ENCODE measurements at places on chromosomes 6 and 20.
A peak's percentile ranks its signal among the peaks of the same experiment; 100 is the strongest.

DNA sequence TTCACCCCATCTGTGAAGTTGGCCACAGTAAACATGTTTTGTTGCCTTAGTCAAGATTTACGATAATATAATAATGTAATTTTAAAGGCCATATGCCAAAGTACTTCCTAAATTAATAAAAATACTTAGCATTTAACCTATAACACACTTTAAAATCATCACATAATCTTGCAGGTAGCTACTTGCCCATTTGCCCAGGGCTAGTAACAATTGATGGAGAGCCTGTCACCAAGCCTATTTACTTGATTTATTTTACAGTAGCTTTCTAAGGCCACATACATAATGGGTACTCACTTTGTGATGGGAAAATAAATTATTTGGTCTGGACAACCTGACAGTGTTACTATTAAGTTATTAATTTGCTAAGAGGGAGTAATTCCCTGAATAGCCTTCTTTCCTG lies 14.5 kb downstream of the BTBD9 start:
- DNase-seq, result no peak

DNA sequence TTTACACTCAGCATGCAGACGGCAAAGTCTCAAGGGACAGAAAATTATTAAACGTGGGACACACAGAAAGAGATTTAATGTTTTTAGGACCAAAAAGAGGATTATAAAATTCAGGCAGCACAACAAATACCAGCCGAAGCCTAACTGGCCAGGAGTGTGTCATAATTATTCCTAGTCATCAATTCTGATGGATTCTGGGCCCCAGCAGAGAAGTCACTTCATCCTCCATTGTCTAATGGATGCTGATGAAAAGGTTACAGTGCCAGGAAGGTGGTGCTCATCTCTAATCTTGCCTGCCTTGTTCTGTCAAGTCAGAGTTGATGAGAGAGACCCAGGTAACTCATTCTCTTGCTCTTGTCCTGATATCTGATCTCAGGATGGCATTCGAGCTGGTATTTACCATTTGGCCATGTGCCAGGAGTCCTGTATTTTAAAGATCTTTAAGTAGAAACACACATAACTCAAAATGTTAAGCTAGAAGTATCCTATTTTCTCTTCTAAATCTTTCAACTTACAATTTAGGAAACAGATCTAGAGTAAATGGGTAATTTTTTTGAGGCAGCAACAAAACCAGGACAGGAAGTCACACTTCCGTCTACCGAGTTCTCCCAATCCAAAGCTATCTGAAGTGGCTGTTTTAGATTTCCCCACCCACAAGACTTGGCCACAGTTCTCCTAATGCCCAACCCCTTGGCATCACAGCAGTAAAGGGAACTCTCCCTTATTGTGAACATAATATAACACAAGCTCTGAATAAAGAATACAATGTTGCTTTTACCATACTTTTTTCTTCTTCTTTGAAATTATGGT lies 50.0 kb downstream of the ADAT2 start:
- no peak for DNase-seq

GRCh38 chr6:101208152-101208551 lies 185.4 kb upstream of the GRIK2 start:
- no peak for DNase-seq

- no peak for DNase-seq
Observed at GRCh38 chr6:166003569-166003968, 164.1 kb downstream of the TBXT start.

- no peak for DNase-seq
Observed at GRCh38 chr6:160378218-160378617, 30.0 kb downstream of the SLC22A3 start.

DNA sequence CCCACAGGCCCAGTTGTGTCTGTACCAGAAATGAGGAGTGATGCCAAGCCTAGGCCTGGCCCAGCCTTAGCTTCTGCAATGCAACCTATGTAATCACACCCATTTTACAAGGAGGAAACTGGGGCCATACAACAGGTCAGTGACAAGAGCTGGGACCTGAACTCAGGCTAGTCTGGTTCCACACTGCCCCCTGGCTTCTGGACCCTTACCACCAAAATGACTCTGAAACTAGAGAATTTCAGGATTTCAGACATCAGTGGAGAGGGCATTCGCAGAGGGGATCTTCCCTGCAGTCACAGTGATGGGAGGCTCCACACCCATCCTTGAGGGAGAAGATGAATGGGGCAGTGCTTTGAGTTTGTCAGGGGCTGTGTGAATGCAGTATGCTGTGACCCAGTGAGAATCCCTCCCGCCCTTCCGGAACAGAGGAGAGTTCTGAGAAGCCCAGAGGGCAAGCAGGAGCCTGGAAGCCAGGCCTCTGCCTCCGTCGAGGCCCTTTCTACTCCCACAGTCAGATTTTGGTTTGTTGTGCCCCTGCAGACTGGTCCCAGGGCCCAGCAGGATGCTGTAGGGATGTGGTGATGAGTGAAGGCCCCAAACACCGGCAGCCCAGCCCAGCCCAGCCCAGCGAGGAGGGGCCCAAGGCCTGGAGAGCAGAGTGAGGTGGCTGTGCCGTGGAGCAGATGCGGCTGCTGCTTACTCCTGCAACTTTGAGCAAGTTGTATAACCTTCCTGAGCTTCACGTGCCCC lies 48.1 kb upstream of the MYL9 start:
- peak; percentile 18 for DNase-seq

GRCh38 chr20:57066126-57066900 lies 200.1 kb downstream of the BMP7 start:
- DNase-seq, result no peak

- DNase-seq, result no peak
Observed at GRCh38 chr6:45685076-45685475, 307.3 kb upstream of the SUPT3H start.

- DNase-seq, result no peak
Observed at GRCh38 chr6:116127771-116128493, 2.0 kb upstream of the COL10A1 start.

Measured in stimulated activated CD4-positive, alpha-beta T cell treated with anti-CD3 and anti-CD28 coated beads, Interleukin-15, amount 100 ng/mL, for 24 hours (primary cell).